ENCODE measurements at places on chromosomes 3 and 15.

DNA sequence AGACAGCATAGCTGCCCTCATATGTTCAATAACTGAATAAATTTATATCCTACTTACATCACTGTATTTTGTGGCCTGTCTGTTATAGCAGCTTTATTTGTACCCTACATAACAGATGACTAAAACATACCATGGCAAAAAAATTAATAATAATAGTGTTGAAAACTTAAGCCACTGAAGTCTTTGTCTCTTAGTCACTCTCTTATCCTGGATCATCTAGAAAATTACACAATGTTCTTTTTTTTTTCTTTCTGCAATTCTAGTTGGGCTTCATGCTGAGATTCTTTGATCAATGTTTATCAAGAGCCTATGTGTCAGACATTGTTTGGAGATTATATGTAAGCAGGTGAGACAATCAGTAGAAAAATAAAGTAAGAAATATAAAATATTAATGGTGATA is 519.3 kb upstream of the ARPP21 start:
- DNase-seq, result no peak

GRCh38 chr3:127019449-127019848 is 36.5 kb downstream of the PLXNA1 start:
- DNase-seq, result no peak

GRCh38 chr3:141561426-141562034 is 74.7 kb downstream of the RASA2 start:
- peak; percentile 65 for DNase-seq

DNA sequence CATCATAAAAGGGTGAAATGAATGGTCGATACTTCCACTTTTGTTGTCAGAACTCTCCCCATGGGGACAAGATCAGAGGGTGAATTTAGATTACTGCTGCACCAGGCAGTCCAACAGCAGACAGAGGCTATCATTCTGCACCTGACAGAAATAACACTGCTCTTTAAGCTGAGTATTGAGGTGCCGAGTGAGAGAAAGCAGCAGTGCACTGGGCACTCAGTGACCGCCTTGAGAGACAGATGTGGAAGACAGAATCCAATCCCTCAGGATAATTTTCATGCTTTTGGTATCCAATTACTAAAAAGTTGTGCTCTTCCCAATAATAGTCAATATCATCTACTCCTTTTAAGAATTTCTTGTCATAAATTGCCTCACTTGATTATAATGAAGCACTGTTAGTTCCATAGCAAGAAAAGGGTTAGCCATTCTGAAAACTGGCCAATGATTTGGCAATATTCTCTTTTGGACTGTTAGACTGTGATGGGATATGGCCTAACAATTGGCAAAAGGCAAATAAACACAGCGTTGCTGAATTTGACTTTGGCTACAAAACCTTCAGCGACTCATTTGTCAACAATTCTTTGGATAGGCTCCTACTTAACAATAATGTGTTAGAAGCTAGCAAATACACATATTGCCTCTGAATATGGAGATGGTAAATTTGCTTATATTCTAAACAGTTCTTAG is 5.5 kb downstream of the FGF7 start:
- DNase-seq, result no peak

DNA sequence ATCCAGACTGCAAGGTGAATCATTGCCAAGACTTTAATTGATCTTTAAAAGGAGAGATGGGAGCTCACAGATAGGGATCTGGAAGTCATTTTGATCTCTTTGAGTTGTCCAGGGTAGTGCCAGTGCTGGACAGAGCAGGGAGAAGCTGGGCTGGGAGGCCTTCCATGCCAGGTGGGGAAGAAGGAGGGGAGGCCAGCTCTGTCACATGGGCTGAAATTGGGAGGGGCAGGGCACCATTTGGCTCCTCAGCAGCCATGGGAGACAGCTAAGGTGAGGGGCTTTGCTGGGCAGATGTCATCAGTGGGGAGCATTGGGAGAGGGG is 23.4 kb downstream of the SMAD6 start:
- no peak for DNase-seq

- no peak for DNase-seq
Measured at GRCh38 chr3:194592798-194593752, 40.1 kb downstream of the TMEM44 start.

GRCh38 chr3:151491525-151491924 is 30.7 kb upstream of the IGSF10 start:
- no peak for DNase-seq

DNA sequence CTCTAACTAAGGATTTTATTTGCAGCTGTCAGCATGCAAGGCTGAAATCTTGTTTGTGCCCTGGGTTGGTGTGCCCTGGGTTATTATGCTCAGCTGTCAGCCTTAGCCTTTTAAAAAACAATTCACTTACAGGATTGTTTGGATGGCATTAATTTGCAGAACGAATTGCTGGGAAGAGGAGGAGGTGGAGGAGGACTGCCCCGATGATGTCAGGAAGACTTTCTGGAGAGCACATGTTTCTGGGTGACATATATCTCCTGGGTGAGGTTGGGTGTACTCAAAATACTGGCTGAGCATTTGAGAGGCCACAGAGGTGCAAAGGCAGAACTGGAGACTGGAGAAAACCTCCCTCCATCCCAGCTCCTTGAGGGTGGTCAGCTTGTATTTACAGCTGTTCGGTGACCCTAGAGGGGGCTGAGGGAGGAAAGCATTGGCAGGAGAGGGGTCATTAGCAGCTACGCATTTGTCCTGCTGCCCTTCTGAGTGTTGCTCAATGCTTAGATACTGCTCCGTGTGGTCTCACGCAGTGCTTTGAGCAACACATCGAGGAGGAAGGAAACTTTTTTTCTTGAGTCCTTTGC is 59.8 kb upstream of the PSMD6 start:
- DNase-seq, result no peak

DNA sequence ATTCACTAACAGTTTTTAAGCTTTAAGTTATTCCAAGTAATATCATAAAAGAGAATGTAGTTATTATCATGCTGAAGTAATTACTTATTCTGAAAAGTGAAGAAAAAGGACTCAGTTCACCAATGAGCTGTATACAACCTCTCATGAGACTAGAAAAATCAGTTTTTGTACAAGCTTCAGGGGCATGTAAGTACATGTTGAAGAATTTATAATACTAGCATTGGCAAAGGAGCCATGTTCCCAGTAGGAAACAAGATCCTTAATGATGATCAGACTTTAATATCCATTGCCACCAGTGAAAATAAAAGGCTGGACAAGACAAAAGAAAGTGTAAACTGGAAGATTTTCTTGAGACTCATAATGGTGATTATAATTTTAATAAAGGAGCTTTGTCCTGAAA is 532.8 kb downstream of the PLOD2 start:
- no peak for DNase-seq

- no peak for DNase-seq
Measured at GRCh38 chr3:111690242-111690641, 95.1 kb upstream of the ZBED2 start.

- DNase-seq, result no peak
Measured at GRCh38 chr15:76258460-76258859, 52.8 kb downstream of the ETFA start.

- no peak for DNase-seq
Measured at GRCh38 chr15:39273717-39274411, 307.0 kb upstream of the THBS1 start.

GRCh38 chr3:119589102-119589773 is 8.4 kb upstream of the PLA1A start:
- no peak for DNase-seq

DNA sequence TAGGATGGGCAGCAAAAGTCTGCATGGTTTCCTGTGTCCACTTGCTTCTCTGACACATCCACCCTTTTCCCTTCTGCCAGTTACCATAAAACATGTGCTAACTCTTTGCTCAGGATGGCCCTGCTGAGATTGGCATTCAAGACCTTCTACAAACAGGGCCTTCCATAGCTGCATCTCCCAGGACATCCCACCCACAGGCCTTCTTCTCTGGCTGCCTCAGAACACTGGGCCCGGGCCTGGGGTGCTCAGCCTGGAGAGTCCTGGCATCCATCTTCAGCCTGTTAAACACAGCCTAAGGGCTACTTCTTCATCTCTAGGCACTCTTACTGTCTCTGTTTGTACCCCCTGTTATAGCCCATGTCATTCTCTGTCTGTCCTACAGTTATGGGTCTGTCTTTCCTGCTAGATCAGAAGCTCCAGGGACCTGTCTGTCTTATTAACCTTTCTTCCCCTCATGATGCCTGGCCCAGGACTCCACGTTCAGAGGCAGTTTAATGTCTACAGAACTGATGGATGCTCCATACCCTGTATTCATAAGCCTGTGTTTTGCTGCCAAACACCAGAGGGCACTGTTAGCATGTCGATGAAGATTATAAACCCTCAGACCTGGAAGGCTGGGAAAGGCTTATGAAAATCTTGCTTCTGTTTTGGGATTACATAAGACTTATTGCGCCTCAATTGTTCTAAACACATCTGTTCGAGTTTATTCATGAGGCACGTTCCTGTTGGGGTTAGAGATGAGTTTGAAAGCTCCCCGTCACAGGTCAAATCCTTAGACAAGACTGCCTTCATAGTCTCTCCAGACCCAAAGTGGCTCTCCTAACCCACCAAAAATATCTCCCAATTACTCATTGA is 16.5 kb downstream of the SEMA3G start:
- DNase-seq, result peak; percentile 20

GRCh38 chr3:190521998-190522397 is 8.1 kb downstream of the IL1RAP start:
- DNase-seq, result no peak

DNA sequence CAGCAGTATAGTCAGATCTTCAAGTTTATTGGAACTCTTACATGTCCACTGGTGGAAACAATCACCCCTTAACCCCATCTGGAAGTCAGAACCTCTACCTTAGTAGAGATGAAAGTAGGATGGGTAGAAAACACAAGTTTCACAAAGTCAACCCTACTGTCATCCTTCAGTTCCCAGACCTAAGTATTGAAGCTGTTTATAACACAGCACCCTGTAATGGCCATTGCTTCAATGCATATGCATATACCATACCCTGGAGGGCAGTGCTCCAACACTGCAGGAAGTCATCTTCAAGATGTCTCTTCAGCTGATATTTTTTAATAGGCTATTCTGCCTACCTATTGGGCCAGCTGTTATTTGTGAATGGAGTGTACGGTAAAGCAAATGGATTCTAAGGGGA is 241.3 kb downstream of the UBE2E2 start:
- no peak for DNase-seq

GRCh38 chr3:133941415-133941821 is 45.7 kb upstream of the RAB6B start:
- no peak for DNase-seq

- DNase-seq, result no peak
Measured at GRCh38 chr3:81472600-81473362, 288.7 kb downstream of the GBE1 start.

- DNase-seq, result no peak
Measured at GRCh38 chr3:152205097-152205593, 63.6 kb upstream of the MBNL1 start.

DNA sequence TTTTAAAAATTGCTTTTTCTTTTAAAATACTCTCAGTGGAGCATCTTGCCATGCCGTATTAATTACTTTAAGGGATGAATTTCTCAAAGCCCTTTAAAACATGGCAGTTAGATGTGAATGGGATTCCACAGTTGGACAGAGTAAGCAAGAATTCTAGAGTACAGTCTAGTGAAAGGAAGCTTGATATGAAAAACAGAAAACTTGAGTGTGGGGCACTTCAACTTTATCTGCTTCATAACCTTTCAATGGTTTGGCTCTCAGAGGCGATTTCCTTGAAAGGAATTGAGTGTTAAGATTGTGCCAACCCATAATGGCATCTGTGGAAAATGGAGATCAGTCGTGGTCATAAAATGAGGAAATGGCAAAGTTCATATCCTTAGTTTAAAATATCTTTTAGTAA is 127.7 kb upstream of the SAMMSON start:
- DNase-seq, result no peak

DNA sequence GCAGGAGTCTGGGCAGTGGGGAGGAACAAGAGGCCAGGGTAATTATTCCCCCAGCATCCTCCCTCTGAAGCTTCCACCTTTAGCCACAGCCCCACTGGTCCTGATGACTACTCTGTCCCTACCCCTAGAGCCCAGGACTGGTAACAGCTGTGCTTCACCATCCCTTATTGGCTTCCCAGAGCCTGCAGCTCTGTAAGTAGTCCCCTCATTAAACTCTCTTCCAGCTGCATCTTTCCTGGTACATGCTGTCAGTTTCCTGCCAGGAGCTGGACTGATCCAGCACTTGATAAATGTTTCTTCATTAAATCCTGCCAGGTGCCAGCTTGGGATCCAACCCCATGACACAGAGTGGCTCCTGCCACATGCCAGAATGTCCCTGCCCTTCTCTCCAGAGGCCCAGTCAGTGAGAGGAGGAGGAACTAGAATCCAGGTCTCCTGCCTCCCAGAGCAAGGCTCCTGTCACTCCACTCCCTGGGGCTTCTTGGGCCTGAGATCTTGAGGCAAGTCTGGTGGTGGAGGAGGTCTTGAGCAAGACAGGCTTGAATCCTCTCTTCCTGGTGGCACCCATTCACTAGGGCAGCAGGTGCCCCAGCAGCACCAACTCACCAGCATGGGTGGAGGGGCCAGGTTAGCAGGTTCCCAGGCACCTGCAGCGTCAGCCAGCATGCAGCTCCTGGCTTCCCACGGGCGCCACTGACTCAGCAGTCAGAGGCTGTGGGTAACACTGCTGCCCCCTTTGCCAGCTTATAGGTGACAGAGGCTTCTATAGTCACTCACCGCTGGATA is 27.6 kb downstream of the FBXW12 start:
- no peak for DNase-seq

DNA sequence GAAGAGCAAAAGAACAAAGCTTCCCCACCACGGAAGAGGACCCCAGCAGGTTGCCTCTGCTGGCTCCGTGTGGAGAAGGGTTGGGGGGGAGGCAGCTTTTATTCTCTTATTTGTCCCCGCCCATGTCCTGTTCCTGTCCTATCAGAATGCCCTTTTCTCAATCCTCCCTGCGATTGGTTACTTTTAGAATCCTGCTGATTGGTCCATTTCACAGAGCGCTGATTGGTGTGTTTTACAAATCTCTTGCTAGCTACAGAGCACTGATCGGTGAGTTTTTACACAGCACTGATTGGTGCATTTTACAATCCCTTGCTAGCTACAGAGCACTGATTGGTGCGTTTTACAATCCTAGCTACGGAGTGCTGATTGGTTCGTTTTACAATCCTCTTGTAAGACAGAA is 100.6 kb upstream of the KLF13 start:
- DNase-seq, result no peak

- DNase-seq, result no peak
Measured at GRCh38 chr15:27101982-27102381, 131.0 kb downstream of the GABRG3 start.
